Fibroblast of skin of abdomen (primary cell): ENCODE measurements at places on chromosomes 2 and 18.

DNA sequence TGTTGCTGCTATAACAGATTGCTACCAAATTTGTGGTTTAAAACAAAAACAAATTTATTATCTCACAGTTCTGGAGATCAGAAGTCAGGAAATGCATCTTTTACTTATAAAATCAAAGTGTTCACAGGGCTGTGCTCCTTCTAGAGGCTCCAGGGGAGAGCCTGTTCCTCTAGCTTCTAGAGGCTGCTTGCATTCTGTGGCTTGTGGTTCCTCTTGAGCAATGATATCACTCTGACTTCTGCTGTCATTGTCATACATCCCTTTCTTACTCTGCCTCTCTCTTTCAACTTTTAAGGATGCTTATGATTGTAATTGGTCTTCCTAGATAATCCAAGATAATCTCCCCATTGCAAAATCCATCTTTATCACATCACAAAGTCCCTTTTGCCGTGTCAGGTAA, 6.1 kb upstream of the DCC start:
- DNase-seq = no peak

DNA sequence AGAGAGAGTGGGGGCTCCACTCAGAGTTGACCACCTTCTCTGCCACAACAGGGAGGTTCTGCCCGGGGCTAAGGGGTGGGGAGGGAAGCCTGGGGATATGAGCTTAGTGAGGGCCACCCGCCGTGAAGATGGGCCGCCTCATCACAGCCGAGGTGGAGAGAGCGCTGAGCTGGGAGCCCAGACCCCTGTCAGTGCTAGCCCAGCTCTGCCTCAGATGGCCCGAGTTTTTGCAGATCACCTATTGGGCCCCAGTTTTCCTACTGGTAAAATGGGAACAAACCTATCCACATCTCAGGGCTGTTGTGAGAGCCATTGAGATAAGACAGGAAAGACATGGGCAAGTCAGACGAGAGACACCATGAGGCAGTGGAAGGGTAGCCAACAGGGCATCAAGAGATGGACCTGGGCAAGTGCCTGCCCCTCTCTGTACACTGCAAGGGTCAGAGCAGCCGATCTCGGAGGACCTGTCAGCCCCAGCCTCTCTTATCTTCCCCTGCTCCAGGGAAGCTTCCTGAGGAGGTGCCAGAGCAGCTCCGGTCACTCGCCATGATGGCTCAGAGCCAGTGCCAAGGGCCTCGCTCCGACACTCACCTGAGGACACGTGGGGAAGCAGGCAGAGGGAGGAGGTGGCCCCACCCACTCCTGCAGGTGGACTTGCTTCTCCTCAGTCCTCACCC, 88.9 kb downstream of the MCFD2 start:
- no peak for DNase-seq

GRCh38 chr2:135245071-135245470, 193.0 kb downstream of the RAB3GAP1 start:
- DNase-seq = peak; percentile 23

- DNase-seq = peak; percentile 47
Measured at GRCh38 chr2:16972276-16972675, 306.6 kb upstream of the CYRIA start.

GRCh38 chr2:158297120-158297519, 159.4 kb downstream of the CCDC148 start:
- DNase-seq = no peak

- DNase-seq = peak; percentile 64
Measured at GRCh38 chr2:198127627-198128026, 323.2 kb downstream of the PLCL1 start.

DNA sequence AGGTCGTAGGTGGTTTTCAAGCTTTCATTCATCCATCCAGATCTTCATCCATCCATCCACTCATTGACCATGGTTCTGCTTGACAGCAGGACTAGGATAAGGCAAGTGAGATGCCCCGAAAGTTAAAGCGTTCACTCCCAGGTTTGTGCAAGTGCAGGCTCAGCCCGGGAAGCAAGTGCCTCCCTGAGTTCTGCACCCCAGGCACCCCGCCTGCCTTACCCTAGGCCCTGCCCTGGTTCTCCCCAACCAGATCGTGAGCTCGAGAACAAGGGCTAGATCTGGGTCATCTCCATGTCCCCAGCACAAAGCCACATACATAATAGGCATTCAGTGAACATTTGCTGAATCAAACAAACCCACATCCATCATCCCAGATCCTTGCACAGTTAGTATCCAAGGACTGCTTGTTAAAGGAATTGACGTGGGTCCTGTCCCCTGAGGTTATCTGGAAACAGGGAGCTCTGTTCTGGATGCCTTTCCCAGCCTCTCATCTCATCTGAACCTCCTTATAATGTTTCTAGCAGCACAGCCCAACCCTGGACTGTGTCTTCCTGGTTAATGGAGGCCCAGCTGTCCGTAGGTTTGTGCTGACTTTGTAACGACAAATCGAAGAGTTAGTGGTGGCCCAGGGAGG, 116.1 kb upstream of the GPC1 start:
- no peak for DNase-seq

DNA sequence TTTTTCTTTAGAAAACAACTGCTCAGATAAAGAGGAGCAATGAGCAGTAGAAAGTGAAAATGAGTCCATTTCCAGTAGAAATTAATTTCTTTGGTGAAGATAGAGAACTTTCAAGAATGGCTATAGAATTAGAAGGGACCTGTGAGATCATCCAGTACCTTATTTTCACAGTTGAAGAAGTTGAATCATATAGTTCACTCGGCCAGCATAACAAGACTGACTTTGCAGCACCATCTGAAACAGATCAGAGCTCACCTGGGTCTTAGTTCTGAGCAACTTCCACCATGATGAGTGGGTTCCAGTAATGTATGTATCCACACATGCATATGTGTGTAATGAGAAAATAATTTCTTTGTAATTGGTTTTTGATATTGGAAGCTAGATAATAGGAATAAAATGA, 58.6 kb downstream of the CERS6 start:
- DNase-seq = no peak

GRCh38 chr2:68403199-68403644, 38.1 kb downstream of the PLEK start:
- no peak for DNase-seq

- DNase-seq = no peak
Measured at GRCh38 chr2:183490489-183490888, 366.2 kb downstream of the NUP35 start.

GRCh38 chr2:71640489-71640888, 187.1 kb downstream of the DYSF start:
- peak; percentile 18 for DNase-seq

DNA sequence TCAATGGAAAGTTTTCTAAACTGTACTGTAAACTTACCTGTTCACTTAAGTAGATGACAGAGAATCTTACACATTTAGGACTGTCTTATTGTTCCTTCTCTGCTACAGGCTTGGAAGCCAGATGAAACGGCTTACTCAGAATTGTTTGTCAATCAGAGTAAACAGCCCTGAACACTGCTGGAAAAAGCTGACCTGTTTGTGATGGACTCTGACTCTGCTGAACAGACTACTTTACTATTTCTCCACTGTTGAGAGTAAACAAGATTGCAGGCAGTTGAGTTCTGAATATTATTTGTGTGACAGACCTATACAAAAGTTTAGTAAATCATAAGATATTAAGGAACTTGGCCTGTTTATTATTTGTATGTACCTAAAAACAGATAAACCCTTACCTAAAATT, 99.0 kb downstream of the NOL10 start:
- no peak for DNase-seq

GRCh38 chr2:28346587-28346986, 46.1 kb upstream of the FOSL2 start:
- peak; percentile 40 for DNase-seq

DNA sequence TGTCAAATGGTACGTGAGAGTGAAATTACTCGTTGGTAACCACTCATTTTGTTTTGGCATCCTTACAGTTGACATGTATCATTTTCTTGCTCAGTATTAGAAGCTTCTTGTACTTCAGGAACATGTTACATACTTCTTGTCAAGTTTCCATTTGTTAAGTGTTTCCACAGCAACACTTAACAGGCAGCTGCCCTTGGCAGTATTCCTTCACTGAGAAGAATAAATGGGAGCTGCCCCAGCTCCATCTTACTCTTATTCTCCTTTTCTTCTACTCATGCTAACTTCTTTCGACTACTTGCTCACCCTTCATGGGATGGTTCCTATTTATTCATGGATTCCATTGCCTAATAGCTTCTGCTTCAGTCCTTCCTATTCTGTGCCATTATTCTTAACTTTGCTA, 60.1 kb upstream of the TUBA3E start:
- DNase-seq = no peak

- peak; percentile 2 for DNase-seq
Measured at GRCh38 chr2:233419602-233420391, 65.5 kb downstream of the DGKD start.

- DNase-seq = peak; percentile 57
Measured at GRCh38 chr2:9820020-9820973, 23.0 kb upstream of the TAF1B start.

GRCh38 chr2:88234760-88235159, 64.6 kb downstream of the THNSL2 start:
- no peak for DNase-seq

- DNase-seq = no peak
Measured at GRCh38 chr2:18124116-18124835, 245.8 kb downstream of the KCNS3 start.

- peak; percentile 49 for DNase-seq
Measured at GRCh38 chr2:171923206-171923605, 945 bp downstream of the HAT1 start.

GRCh38 chr2:175631245-175631623, 370.8 kb downstream of the LNPK start:
- DNase-seq = peak; percentile 52

DNA sequence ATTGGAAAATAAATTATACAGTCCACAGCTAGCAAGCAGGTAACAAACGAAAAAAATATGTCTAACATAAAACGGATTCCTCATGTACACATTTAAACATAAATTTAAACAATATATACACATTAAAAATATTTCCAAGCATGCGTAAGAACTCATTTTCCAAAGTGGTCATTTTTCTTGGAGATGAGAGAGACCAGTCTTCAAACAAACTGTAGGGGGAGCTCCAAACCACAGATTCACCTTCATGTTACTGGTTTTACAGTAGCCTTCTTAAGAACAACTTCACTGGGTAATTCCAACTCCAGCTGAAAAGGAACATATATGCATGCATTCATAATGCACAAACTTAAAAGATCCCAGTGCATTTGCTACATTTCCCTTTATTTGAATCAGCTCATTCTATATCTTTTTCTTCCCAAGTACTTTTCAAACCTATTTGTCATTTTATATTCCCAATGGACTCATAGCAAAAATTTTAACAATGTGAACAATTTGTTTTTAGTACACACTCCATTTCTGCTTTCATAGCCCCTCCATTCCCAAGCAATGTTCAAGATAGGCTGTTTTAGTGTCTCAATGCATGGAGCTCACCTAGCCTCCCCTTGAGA, 4.7 kb upstream of the STAMBP start:
- DNase-seq = peak; percentile 76

DNA sequence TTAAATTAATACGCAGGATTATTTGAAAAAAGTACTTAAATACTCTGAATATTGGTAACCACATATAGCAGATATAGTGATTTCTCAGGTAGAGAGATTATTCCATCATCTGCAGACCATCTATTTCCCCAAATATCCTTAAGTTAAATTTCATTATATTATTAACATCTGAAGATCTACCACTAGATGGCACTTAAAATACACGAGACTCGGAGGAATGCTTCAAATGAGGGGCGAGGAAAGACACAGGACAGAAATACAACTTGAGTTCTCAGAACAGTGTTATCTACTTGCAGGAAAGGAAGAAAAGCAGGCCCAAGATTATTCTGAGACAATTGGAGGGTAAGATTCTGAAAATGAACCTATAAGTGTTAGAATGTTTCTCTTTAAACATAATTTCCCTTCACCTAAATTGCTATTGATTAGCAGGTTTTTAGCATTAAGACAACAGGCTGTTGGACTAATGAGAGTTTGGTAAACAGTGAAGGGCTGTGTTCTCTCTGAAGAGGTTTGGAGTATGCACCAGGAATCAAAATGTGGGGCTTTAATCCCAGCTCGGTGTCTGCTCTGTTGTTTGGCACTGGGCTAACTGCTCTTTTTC, 76.9 kb upstream of the GCFC2 start:
- peak; percentile 21 for DNase-seq

GRCh38 chr2:220315098-220315823, 687.8 kb downstream of the SLC4A3 start:
- peak; percentile 39 for DNase-seq

DNA sequence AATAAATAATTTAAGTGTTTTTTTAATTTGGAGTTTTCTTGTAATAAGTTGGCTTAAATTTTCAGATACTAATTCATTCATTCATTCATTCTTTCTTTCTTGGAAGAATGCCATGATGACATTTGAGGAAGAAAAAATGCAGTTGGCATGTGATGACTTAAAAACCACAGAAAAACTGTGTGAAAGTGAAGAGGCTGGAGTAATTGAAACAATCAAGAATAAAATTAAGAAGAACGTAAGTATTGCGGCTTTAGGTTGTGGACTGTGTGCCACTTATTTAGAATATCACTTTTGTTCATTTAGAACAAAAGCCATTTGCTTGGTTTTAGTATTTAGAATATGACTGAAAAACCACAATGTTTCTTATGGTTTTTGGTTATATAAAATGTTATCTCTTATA, 51.4 kb downstream of the TTC39C start:
- DNase-seq = no peak

- DNase-seq = no peak
Measured at GRCh38 chr2:120701096-120701495, 34.6 kb upstream of the GLI2 start.

DNA sequence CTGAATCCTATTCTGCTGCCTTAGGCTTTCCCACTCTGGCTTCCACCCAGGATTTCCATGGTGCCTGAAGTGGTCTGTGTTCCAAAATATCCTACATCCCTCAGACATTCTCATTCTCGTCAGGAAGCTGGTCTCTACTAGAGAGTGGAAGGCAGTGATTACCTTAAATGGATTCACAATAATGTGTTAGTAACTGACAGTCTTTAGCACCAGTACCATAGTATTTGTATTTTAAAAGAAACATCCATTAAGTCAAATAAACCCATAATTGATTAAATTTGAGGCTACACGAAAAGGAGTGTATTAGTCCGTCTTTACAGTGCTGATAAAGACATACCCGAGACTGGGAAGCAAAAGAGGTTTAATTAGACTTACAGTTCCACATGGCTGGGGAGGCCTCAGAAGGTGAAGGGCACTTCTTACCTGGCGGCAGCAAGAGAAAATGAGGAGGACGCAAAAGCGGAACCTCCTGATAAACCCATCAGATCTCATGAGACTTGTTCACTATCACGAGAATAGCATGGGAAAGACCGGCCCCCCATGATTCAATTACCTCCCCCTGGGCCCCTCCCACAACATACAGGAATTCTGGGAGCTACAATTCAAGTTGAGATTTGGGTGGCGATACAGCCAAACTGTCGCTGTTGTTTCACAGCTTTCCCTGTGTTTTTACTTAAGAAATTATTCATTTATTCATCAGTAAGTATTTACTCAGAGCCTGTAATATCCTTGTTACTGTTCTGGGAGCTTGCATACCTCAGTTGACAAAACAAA, 306.5 kb downstream of the STK39 start:
- no peak for DNase-seq
